Panc1 (cell line): ENCODE measurements at places on chromosomes 6 and 20. TPM values are rescaled to one million over a fixed set of nuclear protein-coding genes. Genes with fewer than 3 reads are reported as not detected.
A peak's percentile ranks its signal among the peaks of the same experiment; 100 is the strongest.

- no peak for DNase-seq
Measured at GRCh38 chr6:111417181-111417585, 65.8 kb downstream of the REV3L start.

The STX7 gene
- total RNA-seq, result 40.6 TPM

GRCh38 chr6:14763139-14763538 is 482.7 kb upstream of the JARID2 start:
- DNase-seq, result no peak

DNA sequence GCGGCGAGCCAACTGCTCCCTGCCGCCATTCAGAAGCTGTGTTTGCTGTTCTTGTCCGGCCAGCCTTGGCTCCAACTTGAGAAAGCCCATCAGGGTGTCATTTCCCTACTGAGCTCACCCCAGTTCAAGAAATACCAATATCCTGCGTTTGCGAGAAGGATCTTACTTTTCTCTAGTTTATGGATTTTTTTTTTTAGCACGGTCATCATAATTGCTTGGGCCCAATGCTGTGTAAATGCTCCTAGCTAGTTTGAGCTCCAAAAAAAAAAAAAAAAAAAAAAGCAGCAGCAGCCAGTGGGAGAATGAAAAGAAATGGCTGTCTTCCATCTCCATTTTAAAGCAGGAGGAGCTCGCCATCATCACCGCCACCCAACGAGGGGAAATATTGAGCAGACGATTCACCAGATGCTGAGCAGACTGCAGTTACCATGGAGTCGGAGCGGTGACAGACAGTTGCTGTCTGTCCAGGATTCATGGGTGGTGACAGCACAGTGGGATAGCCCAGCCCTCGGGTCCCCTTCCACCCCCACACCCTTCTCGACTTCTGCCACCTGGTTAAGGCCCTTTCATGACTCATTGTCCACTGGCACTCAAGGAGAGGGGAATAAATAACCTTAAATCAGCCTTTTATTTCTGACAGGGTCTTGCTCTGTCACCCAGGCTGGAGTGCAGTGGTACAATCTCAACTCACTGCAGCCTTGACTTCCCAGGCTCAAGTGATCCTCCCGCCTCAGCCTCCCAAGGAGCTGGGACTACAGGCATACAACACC is 132.4 kb upstream of the SNX9 start:
- DNase-seq, result no peak

DNA sequence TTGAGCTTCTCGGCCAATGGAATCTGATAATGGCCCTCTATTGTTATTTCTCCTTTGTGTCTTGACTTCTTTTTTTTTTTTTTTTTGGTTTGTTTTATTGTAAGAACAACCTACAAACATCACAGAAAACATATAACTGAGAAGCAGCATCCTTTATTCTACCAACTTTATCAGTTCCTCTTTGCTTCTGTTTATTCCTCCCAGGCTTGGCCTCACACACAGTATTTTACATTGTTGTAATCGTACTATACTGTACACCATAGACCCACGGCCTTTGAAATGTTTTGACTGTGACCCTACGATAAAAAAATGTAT is 558 bp upstream of the CCDC167 start:
- no peak for DNase-seq

DNA sequence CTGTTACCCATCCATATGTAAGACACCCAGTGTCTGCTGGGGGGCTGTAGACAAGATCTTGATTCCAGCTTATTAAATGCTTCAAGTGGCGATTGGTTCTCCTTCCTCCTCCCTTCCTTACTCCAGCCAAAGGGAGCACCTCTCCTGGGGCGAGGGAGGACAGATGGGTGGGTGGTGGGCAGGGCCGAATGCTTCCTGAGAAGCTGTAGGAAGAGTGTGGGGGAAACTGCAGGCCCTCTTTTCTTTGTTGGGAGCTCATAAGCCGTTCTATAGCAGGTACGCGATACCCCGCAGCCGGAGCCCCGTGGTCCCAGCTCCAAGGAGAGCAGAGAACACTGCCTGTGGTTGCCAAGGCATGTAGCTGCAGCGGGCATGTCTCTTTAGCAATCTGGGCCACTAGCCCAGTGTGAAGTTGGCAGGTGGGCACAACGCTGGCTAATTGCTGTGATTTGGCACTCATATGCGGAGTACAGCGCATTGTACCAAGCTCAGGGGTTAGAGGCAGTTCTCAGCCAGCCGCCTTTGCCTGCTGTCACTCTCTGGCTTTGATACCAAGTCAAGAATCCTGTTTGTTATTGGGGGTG is 14.7 kb upstream of the KCNG1 start:
- DNase-seq, result no peak

The EDN1 gene
- 15.1 TPM for total RNA-seq

The CCND3 gene
- 36.8 TPM for total RNA-seq

DNA sequence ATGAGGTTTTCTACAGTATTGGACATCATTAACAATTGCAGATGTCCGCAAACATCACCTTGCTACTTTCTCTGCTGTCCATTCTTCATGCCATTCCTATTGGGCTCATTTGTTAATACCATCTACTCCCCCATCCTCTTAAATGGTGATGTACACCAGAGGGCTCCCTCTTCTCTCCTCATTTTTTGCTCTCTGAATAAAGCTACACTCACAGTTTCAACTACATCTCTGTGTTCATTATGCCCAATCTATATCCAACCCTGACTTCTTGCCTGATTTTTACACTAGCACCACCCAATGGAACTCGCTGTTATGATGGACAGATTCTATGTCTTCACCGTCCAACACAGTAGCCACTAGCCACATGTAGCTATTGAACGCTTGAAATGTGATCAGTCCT is 288.1 kb upstream of the ID4 start:
- no peak for DNase-seq

The TNXB gene
- 1.8 TPM for total RNA-seq

- DNase-seq, result peak; percentile 81
Measured at GRCh38 chr6:134347885-134348805, 30.2 kb upstream of the SGK1 start.

DNA sequence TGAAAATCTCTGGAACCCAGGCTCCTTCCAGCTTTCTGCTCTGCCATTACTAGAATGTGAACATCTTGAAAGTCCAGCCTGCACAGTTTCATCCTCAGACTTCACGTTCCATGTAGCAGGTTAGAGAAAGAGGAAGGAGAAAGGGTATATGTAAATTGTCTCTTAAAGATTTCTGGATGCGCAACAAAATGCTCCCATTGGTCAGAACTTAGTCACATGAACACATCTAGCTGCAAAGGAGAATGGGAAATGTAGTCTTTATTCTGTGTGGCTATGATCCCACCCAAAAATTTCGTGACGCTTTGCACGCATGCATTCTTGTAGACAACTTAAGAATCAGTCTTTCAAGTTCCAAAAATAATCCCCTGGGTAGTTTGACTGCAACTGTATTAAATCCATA is 46.4 kb upstream of the CHD6 start:
- DNase-seq, result no peak

The FHL5 gene
- not detected for total RNA-seq

- no peak for DNase-seq
Measured at GRCh38 chr6:155141002-155141401, 122.8 kb upstream of the CLDN20 start.

- DNase-seq, result no peak
Measured at GRCh38 chr6:131646249-131646670, 9.2 kb downstream of the ENPP3 start.

GRCh38 chr20:33154252-33154651 is 13.7 kb upstream of the BPIFA2 start:
- no peak for DNase-seq

- no peak for DNase-seq
Measured at GRCh38 chr6:139442188-139442671, 67.8 kb upstream of the CITED2 start.

The SRMS gene
- total RNA-seq, result not detected

DNA sequence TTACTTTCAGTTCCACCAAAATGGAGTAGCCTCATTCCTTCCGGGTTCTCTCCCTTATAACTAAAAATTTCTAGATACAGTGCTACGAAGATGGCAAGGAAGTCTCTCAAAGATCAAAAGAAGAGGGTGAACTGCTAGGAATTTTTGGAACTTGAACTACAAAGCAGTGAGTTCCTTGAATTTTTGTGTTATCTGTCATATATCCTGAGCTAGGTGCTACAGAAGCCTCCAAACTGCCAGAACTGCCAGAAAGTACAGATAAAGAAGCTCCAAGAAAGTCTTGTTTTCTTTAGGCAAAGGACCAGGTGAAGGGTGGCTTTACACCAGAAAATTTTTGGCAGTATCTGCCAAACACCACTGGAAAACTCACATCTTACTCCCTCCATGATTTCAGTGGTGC is 218.8 kb upstream of the FLRT3 start:
- DNase-seq, result no peak

GRCh38 chr20:43243672-43244269 is 54.1 kb upstream of the PTPRT start:
- no peak for DNase-seq

The C6orf62 gene
- total RNA-seq, result 153 TPM

GRCh38 chr20:46773680-46774079 is 64.2 kb downstream of the SLC2A10 start:
- no peak for DNase-seq

The ANKS1A gene
- 14.4 TPM for total RNA-seq

GRCh38 chr6:107657373-107657754 is 166.7 kb downstream of the SCML4 start:
- no peak for DNase-seq

DNA sequence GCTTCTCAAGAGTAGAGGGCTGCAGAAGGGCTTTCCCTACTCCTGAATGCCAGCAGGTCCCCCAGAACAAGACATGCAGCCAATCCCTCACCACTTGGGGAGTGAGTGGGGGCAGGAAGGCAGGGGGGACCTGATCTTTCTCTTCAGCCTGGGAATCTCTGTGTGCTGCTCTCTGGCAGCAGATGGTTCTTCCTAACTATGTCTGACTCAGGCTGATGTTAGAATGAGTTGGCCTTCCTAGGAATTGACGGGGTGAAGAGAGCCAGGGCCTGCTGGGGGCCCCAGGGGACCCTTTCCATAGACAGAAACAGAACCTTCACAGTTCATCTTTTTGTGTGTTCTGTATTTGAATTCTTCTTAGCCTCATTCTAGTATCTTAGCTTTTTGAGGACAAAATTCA is 29.0 kb upstream of the TCP11 start:
- DNase-seq, result no peak

DNA sequence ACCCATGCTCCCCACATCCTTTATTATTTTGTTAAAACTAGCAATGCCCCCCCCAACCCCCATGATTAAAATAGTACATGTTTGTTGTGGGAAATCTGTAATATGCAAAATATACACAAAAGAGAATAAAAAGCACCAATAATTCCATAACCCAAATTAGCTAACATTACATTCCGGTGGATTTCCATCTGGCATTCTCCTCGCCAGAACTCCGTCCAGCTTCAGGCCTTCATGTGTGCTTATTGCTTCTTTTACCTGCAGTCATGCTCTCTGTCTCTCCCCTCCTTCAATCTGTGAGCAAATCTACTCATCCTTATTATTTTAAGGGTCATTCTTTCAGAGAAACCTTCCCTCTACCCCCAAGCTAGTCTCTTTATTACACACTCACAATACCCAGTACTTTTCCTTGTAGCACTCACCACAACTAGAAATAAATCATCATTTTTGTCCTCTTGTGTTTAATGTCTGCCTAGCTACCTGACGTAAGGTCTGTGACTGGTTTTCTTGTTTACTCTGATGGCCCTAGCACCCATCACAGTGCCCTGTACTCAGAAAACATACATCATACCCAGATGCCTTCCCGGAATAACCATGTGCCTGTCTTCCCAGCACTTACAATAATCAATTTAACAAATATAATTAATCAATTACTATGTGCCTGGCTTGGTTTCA is 25.6 kb upstream of the IER3 start:
- DNase-seq, result no peak

GRCh38 chr6:29941471-29941870 is 861 bp upstream of the HLA-A start:
- DNase-seq, result no peak

DNA sequence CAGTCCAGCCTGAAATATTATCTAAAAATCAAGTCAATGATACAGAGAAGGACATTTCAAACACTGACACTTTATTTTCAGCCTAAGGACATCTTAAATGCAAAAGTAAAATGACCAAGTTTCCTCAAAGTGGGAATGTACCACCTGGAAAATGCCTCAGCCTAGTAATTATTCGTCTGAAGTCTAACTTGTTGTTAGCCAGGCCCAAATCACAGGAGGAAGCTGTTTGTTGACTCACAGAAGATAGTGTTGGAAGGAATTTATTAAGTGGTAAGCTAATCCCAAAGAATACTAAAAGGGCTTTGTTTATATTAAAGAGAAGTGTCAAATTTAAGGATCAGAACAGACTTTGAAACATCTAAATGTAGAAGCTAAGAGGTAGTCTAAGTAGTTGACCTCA is 2.5 kb downstream of the PDE7B start:
- no peak for DNase-seq

GRCh38 chr6:14440940-14441781 is 323.6 kb downstream of the CD83 start:
- no peak for DNase-seq

The MCHR2 gene
- total RNA-seq, result not detected

GRCh38 chr20:59042151-59042795 is at the start of gene PRELID3B:
TSS of gene PRELID3B (minus strand) at chr20:59042786. CDS start at chr20:59042730, 56 bp downstream.
- no peak for DNase-seq

The AIG1 gene
- 23.9 TPM for total RNA-seq

- DNase-seq, result no peak
Measured at GRCh38 chr20:35257175-35257909, 20.6 kb downstream of the MMP24OS start.

The MAP3K7 gene
- total RNA-seq, result 33.1 TPM

- DNase-seq, result no peak
Measured at GRCh38 chr20:25574411-25574810, 10.9 kb downstream of the NINL start.

GRCh38 chr6:107957909-107958688 is at the start of gene SEC63:
TSS of gene SEC63 (minus strand) at chr6:107958208. CDS start at chr6:107958009, 199 bp downstream.
- peak; percentile 85 for DNase-seq

- no peak for DNase-seq
Measured at GRCh38 chr6:165597821-165598220, 65.2 kb downstream of the PDE10A start.

The IL20RA gene
- not detected for total RNA-seq

GRCh38 chr6:157403686-157404051 is 22.7 kb downstream of the ZDHHC14 start:
- no peak for DNase-seq

The IL17A gene
- not detected for total RNA-seq

GRCh38 chr20:32670773-32671455 is 2.8 kb downstream of the C20orf203 start:
- no peak for DNase-seq

DNA sequence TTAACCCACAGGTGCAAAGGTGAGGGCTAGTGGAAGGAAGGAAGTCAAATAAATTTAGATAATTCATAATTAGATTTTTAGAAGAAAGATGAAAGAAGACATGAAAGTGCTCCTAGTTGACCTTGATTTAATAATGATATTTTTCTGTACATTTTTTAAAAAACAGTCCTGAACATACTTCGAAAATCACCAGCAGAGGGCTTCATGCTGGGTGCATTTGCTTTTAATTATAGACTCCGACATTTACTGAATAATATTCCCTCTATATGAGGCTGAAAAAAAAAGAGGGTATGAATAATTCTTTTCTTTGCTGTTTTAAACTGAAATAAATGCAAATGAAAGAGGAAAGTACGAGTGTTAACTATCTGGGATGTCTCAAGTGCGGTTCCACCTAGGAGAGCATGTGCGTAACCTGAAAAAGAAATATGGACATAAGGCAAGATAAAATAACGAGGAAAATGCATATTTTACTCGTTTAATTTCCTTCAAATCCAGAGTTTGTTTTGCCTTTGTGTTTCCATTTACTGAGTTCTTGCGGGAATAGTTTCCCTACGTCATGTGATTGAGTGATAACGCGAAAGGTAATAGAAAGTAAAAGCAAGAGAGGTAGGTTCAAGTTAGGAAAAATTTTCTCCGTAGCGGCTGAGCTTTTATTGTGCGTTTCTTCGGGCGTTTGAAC is 3.1 kb upstream of the TFAP2B start:
- peak; percentile 8 for DNase-seq
